HS-27A (cell line): ENCODE measurements at places on chromosomes 2 and 18.
A peak's percentile ranks its signal among the peaks of the same experiment; 100 is the strongest.

DNA sequence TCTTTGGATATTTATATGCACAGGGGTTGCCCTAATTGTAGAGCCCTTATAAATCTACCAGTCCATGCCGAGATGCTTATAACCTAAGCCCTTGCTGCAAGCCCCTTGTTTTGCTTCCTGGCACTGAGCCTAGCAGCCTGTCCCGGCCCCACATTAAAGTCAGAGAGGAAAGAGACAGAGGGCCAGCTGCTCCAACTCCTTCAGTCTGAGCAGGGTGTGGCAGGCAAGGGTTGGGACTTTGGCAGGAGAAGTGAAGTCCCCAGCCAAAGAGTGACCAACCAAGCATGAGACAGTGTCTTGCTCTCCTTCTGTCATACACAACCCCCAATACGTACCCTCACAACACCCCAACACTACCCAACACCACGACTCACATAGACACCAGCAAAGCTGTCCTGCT, 54.7 kb upstream of the FZD7 start:
- DNase-seq: no peak

- no peak for DNase-seq
These were observed 52.2 kb downstream of the NRP2 start for GRCh38 chr2:205734436-205735037.

DNA sequence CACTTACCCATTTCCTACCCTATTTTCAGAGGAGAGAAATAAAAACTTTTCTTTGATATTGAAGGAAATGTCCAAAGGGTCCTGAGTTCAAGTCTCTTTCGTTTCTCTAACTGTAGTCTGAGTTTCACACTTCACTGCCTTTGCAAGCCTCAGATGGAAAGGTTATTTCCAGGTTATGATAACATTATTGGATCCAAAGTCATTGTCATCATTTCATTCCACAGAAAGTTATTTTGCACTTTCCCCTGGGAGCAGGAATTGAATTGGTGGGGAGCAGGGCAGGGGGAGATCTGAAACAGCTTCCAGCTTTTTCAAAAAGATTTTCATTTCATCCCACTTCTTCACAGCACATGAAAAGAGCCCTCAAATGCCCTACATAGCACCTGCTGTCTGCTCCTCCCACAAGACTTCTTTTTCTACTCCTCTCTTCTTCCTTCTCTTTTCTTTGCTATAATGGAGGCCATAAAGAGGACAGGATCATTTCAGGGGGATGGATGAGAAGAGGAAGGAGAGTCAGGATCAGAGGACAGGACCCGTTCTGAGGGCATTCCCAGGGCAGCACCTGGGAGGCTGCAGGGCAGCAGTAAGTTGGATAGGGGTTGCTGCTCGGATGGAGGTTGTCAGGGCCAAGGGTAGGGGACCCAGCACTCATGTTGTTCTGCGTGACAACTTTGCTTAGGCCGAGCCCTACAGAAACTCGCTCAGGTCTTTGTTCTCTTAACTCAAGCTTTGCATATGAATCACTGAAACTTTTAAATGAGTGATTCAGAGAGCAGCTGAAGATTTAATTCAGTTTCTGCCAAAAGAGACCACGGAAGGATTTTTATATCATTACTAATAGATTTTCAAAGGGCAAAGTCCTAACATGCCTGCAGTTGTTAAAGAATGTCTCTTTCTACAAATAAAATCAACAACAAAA, 11.4 kb upstream of the GALNT5 start:
- peak; percentile 53 for DNase-seq

- no peak for DNase-seq
These were observed 110.9 kb upstream of the PKDCC start for GRCh38 chr2:41936771-41937463.

DNA sequence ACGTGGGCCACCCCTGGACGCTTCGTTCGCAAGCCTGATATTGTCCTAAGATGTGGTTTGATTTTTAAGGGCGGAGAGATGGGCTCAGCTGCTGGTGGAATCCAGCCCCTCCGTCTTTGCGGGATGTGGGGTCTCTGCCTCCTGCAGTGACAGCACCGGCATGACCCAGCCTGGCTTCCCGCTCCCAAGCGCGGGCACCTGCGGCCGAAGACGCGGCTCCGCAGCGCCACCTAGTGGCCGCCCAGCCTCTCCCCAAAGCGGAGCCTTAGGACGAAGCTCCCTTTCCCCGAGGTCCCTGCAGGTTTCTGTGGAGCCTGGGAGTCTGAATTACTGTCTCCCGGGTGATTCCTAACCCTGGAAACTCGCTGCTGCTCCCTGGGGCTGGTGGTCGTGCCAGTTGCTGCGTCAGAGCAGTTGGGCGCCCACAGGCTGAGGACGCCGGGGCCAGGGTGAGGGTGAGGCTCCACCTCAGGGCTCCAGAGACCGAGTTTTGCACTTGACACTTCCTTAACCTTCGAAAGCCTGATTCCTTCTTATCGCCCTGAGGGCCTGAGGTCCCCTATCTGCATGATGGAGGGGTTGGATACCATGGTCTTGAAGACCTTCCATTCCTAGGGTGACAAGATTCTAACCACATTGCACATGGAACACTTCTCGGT, 137.5 kb downstream of the TPO start:
- DNase-seq: no peak
